ENCODE measurements at places on chromosomes 5 and 9.

DNA sequence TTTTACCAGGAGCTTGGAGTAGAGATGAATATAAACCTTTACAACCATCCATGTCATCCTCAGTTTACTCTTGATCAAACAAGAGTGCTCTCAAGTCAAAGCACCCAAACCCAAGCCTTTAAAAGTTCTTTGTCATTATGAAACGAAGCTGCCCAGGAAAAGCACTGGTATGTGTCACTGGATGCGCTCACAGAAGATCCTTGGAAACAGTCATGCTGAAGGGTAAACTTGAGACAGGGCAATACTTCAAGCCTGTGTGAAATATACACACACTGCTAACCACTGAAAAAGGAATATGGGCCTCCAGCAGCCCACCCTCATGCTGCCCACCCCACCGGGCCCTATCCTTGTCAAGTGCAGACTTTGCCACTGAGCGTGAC is 84.5 kb downstream of the PRRT1B start:
- no peak for DNase-seq

DNA sequence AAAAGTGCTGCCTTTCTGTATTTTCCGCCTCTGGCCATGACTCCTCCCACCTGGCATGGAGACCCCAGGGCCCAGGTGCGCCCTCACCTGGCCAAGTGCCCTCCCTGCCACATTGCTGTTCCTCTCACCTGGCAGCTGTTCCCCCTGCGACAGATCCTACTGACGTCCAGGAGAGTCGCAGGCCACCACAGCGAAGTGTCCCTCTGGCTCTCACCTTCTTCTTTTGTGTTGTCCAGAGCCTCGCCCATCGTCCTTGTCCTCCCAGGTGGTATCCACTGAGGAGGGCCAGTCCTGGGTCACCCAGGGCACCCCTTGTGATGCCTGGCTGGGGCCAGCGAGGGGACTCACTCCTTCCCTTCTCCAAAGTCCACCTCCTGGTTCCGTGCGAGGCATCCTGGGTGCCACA is 2.6 kb downstream of the NKD2 start:
- peak; percentile 33 for DNase-seq

DNA sequence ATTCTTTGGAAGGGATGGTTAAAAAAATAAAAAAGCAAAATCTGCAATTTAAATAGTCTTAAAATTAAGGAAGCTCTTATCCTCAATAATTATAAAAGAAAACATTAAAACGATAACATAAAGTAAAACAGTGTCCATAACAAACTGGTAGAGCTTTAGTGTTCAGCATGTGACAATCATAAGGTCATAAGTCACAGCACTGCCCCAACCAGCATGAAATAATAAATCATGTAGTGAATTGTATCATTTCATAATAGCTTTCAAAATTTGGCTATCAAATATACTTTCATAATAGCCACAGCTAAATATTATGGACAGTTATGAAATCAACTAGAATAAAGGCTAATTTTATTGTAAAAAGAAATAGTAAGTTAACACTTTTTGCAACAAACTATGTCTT is 10.0 kb downstream of the NR3C1 start:
- no peak for DNase-seq

DNA sequence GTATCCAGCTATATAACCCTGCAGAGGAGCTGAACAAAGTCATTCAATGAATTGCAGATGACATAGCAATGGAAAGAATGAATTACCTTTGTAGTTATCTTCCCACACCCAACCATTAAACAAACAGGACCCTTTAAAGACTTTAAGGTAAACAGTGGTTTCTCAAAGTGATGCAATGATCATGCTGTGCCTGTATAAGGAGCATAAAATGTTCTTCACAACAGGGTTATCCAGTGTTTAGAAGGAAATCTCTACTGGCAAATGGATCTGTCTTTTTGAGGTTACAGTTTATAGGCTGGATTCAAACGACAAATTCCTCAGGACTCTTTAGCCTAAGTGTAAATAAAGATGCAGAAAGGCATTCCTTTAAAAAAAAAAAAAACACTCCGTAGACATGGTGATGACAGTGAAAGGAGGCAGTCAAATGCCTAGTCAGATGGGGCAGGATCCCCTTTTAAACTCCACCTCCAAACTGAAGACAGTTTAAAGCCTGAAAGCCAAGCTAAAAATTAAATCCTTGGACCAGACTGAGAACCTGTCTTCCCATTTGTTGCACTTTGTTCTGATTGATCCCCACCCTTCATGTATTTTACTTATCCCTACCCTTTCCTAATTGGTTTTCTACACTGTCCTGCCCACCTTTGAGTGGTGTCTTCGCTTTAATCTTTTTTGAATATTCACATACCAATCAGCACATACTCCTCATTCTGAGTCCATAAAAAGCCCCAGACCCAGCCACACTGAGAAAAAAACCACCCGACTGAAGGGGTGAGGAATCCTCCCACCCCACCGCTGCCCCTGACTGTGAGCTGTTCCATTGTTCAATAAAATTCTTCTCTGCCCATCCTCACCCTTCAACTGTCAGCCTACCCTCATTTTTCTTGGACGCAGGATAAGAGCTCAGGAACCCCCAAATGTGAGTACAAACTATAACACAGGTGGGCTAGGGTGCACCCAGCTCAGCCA is 761.3 kb upstream of the DMAC1 start:
- no peak for DNase-seq

GRCh38 chr9:19133549-19134345 is 6.5 kb upstream of the PLIN2 start:
- no peak for DNase-seq

- DNase-seq = no peak
Observed at GRCh38 chr5:81513982-81514381, 120.0 kb upstream of the ACOT12 start.

- DNase-seq = no peak
Observed at GRCh38 chr9:87119328-87119881, 172.1 kb upstream of the GAS1 start.

- DNase-seq = no peak
Observed at GRCh38 chr9:96605328-96605727, 14.3 kb downstream of the CDC14B start.

DNA sequence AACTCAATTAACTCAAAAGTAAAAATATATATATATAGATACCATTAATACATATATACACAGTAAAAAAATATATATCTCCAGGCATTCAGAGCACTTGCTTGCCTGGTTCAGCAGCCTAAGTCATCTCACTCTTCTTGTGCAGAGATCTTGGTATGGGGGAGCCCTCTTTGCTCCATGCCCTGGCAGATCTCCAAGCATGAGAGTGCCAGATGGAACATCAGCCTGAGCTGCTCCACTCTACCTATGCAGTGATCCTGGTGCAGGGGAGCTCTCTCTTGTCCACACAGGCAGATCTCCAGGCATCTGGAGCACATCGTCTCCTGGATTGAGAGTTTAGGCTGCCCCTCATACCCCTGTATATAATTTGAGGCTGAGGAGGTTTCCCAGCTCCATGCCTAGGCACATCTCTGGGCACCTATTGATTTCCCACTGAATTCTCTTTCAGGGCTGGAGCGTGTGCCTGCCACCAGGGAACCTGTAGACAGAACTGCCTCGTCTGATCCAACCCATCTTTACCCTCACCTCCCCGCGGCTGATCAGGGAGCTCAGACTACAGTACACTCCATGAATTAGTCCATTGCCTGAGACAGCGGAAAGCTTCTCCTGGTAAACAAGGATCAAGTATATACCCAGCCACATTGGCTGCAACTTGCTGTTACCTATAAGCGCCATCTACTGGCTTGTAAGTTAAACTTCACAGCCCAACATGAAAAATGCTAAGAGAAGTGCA is 342.4 kb upstream of the GRIA1 start:
- DNase-seq = no peak

DNA sequence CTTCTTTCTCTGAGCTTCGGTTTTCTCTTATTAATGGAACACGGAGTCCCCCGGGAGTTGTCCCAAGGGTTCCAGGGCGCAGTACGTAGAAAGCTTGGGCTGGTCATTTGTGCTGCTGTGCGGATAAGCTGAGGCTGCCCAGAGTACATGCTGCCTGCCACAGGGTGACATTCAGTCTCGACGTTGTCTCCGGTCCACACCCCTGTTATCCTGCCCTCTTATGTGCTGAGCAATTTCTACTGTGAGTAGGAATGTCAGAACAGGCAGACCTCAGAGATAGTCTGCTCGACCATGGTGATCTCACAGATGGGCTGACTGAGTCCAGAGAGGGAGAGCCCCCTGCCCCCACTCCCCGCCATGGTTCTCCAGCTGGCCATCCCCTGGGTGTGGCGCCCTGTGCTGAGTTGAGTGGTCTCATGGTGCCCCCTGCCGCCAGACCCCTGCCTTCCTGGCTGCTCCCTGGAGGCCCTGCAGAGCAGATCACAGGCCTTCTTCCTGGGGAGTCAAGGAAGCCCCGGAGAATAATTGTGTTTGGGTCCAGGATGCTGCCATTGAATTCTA is 124.0 kb downstream of the RGS3 start:
- DNase-seq = no peak

DNA sequence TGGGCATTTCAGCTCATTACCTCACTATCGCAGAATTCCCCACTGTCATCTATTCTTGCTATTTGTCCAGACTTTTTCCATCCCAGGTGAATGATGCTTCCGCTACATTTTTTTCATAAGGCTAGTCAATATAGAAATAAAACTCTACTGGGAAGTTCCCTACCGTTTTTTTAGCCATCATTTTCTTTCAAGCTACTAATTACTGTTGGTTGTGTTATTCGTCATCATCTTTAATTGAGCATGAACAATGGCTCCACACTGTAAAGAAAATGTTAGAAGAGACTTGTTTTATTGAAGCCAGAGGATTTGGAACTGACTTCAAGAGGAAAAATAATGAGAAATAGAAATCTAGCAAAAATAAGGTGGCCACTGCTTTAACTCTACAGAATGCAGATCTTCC is 265.0 kb downstream of the ZNF608 start:
- no peak for DNase-seq

DNA sequence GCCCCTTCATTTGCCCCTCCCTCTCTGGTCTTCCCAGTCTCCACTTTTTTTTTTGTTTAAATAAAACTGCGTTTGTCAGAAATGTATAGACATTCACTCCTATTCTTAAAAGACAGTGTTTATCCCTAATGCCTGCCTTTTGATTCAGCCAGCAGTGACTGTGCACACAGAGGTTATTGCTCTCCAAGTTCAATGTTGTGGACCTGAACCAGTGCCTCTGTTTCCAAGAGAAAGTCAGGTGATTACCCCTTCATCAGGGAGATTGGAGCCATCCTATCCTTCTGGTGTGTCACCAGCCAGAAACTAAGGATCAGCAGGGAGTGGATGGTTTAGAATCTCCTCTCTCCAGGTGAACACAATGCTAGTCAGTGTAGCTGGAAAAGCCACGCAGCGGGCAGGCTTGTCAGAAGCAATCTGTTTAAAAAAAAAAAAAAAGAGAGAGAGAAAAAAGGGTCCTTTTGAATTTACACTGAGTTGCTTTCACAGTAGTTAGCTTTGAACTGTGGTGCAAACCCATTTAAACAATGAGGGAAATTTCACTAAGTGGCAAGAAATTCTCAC is 167.5 kb upstream of the DMRT1 start:
- no peak for DNase-seq

DNA sequence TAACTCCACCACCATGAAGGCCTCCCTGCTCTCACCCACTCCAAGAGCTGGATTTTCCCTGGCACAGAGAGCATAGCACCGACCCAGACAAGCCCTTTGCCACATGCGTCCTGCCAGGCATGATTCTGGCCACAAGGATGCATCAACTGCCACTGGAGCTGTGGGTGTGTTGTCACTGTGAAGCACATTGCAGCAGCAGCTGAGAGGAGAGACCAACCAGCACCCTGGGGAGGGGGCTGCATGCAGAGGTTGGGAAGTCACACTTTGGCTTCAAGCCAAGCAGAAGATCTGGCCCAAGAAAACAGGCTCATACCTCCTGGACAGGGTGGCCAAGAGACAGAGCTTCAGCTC is 22.6 kb upstream of the PTGES start:
- no peak for DNase-seq

GRCh38 chr9:136136127-136136925 is 17.7 kb upstream of the TMEM250 start:
- no peak for DNase-seq

DNA sequence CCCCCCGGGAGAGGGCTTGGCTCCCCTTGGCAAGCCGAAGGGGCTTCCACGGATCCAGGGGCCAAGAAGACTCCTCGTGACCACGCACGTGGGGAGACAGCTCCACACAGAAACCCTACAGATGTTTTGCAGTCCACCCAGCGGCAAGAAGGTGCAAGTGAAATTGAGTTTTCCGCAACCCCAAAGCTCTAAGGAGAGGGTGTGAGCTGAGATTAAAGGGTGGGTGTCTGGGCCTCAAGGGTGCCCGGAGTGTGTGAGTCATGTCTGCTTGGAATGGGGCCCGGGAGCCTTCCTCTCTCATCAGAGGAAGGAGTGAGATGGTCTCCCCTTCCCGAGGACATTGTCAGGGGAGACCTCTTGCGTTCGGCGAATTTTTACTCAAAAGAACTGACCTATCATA is 79.1 kb downstream of the OLFM1 start:
- DNase-seq = no peak

DNA sequence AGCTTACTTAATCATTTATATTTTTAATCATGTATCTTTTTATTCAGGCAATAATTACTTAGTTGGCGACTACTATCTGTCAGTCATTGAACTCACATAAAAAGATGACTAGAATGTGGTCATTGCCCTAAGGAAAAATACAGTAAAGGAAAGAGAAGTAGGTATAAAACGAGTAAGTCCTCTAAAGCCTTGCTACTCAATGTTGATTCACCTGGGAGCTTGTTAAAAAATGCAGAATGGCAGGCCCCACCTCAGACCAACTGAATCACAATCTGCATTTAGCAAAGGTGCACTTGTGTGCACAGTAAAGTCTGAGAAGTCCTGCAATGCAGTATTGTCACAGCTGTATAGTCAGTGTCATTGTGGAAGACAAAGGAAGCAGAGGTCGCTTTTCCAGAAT is 592.4 kb downstream of the CSNK1G3 start:
- no peak for DNase-seq

DNA sequence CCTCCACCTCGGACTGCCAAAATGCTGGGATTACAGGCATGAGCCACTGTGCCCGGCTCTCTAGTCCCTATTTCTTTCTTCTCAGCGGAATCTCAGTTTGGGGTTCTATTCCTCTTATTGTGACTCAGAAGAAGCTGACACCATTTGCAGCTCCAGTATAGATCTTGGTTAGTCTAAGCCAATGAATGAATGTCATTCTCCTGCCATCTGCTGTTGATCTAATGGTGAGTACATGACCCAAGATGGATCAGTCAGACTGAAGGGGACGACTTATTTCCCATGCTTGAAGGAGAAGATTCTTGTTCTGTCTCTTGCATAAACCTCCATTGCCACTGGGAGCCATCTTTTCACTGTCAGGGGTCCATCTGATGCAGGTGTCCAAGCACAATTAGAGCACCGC is 76.0 kb upstream of the KLF9 start:
- DNase-seq = peak; percentile 25

DNA sequence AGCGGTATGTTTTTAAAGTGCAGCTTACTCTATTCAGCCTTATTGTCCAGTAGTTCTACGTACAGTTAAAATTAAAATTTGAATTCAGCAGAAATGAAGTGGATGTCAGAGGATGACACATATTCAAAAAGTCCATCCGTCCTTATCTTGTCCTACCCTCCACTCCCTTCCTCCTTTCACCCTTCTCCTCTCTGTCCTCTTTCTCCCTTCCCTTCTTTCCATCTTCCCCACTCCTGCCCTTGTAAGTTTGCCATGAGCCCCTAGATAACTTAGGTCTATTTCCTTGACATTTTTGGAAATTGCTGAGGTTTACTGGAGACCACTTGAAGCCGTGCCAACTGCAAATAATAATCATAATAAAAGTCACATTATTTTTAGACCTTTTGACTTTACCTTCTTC is 67.6 kb downstream of the TRIO start:
- DNase-seq = no peak

Data from CD4-positive, alpha-beta T cell treated with Interleukin-4 for 1 hour (primary cell).